ENCODE measurements at places on chromosomes 4 and X. TPM values are rescaled to one million over a fixed set of nuclear protein-coding genes. Genes with fewer than 3 reads are reported as not detected.

ARAP2 gene
- 1.4 TPM for total RNA-seq

COX7B2 gene
- total RNA-seq = not detected

DNA sequence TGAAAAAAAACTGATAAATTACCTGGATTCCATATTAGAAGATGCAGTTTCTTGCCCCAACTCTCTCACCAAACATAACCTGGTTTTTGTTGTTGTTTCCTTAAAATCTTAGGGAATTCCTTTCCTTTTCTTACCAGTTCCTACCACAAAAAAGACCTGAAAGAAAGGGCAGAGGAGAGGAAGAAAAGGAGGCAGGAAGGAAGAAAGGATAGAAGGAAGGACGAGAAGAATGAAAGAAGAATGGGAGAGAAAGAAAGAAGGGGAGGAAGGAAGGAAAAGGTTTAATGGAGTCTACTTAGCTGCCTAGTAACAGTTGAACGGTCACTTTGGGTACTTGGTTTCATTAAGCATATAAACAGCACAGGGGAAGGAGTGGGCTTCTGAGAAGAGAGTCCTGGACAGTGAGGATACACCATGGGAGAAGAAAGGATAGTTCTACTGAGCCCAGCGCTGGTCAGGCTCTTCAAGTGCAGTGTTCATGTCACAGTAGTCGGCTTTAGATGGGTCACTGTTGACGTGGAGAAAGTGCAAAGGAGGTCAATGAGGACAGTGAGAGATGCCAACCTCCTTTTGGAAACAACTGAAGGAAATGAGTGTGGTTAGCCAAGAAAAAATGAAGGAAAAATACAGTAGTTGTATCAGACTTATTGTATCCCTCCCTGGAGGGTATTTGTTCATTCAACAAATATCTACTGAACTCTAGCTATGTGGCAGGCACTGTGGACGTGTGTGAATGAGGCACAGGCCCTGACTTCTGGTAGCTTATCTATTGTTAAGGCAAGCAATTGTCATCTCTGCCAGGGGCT is 1.1 kb upstream of the CHIC2 start:
- no peaks in the 10 kb centered on the region for H3K36me3 ChIP-seq
- no peaks in the 10 kb centered on the region for H3K27me3 ChIP-seq
- peaks cover 52% of the 10 kb centered on the region for H3K4me1 ChIP-seq

DNA sequence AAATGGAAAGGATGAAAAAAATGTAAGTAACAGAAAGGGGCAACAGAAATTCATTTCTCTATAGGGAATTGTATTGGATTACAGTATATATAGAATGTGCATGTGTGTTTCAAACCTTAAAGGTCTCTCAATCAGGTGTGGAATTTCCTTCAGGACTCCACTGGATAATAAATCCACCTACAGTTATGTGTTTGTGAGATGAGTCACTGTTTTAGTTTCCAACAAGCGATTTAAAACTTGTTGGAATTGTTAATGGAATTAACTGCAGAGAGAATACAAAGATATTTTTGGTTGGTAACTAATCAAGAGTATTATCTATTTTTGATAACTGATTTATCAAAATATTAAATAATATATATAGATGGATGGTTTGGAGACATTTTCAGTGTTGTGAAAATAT is 32.8 kb downstream of the CEP44 start:
- no peak overlapping the region for H3K4me3 ChIP-seq
- DNase-seq = no peak
- H3K4me1 ChIP-seq = peaks cover 10% of the 10 kb centered on the region
- no peak overlapping the region for H3K27ac ChIP-seq
- H3K27me3 ChIP-seq = no peaks in the 10 kb centered on the region

DNA sequence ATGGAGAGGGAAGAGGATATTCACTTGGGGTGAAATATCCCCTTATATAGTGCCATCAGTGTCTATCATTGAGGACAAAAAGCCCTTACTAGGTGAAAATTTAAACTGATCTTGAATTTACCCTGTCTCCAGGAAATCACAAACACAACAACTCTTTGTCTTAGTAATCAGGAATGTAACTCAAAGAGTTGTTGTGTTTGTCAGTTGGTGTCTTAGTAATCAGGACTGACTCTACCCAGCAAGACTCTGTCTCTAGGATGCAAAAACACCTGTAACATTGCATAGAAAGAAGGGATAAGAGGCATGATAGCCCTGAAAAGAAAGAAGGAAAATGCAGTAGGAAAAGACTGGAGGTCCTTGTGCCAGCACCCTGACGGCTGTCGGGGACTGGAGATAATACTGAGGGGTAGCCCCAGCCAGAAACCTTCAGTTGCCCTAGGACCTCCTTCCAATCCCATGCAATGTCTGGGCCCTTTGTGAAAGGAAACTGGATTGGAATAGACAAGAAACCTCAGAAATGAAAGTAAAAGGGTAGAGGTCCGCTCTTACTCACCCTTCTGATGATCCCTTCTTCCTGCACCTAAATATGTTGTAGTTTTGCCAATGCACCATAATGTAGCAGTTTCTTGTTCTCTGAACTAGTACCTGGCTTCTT is 45.3 kb downstream of the HMGB2 start:
- H3K4me3 ChIP-seq = no peak overlapping the region
- H3K27me3 ChIP-seq = no peaks in the 10 kb centered on the region
- H3K27ac ChIP-seq = no peak overlapping the region
- no peak for DNase-seq

GRCh38 chrX:107734646-107735045 is 40.9 kb downstream of the TSC22D3 start:
- no peak overlapping the region for H3K27ac ChIP-seq
- peaks cover 56% of the 10 kb centered on the region for H3K4me1 ChIP-seq
- H3K36me3 ChIP-seq = no peaks in the 10 kb centered on the region
- H3K4me3 ChIP-seq = no peak overlapping the region
- DNase-seq = no peak

- H3K27ac ChIP-seq = no peak overlapping the region
- H3K4me1 ChIP-seq = no peaks in the 10 kb centered on the region
- peaks cover 27% of the 10 kb centered on the region for H3K27me3 ChIP-seq
- H3K4me3 ChIP-seq = no peak overlapping the region
Measured at GRCh38 chr4:15799701-15800100, 21.6 kb downstream of the CD38 start.

DNA sequence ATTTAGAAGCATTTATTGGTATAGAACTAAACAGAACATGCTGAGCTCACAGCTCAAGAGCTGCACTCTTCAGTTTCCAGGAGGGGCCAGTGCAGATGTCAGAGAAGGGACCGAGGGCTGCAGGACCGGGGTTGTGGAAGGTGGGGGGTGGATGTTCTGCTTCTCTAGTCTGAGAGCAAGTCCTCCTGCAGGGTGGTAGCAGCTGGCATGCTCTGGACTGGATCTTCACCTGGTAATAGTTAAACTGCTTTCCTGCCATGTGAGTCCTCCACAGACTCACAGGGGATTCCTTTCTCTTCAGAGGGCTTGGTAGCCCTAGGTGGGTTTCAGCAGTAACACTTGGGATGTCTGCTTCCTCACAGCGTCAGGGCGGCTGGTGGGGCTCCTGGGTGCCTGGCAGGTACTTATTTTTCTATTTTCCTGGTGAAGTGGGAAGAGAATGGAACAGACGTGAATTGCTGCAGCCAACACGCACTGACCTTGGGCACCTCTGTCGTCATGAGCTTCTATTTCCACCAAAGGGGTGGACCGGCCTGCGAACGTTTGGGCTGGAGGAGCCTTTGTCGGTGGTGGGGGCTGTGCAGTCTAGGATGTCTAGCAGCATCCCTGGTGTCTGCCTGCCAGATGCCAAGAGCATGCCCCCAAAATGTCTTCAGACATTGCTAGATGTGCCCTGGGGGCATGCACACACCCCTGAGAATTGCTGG is 2.5 kb downstream of the MAEA start:
- H3K4me1 ChIP-seq = peaks cover 56% of the 10 kb centered on the region
- peak overlapping the region; percentile 77 for H3K27ac ChIP-seq
- H3K36me3 ChIP-seq = no peaks in the 10 kb centered on the region
- DNase-seq = no peak
- H3K4me3 ChIP-seq = no peak overlapping the region

- peaks cover 24% of the 10 kb centered on the region for H3K27me3 ChIP-seq
- H3K4me1 ChIP-seq = no peaks in the 10 kb centered on the region
- H3K4me3 ChIP-seq = no peak overlapping the region
- H3K27ac ChIP-seq = no peak overlapping the region
- no peak for DNase-seq
- no peaks in the 10 kb centered on the region for H3K36me3 ChIP-seq
Measured at GRCh38 chr4:17657849-17658248, 43.4 kb downstream of the MED28 start.

GRCh38 chr4:1337376-1337831 is 9.6 kb upstream of the UVSSA start:
- H3K27me3 ChIP-seq = no peaks in the 10 kb centered on the region
- peaks cover 44% of the 10 kb centered on the region for H3K36me3 ChIP-seq
- H3K4me1 ChIP-seq = peaks cover 13% of the 10 kb centered on the region
- H3K4me3 ChIP-seq = no peak overlapping the region
- H3K27ac ChIP-seq = peak overlapping the region; percentile 62

DNA sequence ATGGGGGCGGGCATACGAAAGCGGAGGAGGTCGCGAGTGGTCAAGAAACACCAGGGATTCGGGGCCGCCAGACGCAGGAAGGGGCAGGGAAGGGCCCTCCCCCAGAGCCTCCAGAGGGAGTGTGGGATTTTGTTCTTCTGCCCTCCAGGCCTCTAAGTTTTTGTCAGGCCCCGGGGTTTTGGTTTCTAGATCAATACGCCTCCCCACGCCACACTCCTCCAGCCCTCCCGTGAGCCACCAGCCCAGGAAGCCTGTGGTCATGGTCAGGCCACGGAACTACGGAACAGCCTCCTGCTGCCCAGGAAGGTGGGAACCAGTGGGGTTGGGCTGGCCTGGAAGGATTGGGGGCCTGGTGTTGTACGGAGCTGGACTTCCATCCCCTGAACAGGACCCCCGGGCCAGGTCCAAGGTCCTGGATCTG is 38.4 kb downstream of the CPLX1 start:
- peaks cover 7% of the 10 kb centered on the region for H3K27me3 ChIP-seq
- no peak for DNase-seq
- no peak overlapping the region for H3K27ac ChIP-seq
- no peak overlapping the region for H3K4me3 ChIP-seq
- no peaks in the 10 kb centered on the region for H3K36me3 ChIP-seq

- peaks cover 26% of the 10 kb centered on the region for H3K4me1 ChIP-seq
- H3K27me3 ChIP-seq = no peaks in the 10 kb centered on the region
- no peak for DNase-seq
- H3K4me3 ChIP-seq = peak overlapping the region; percentile 80
- no peaks in the 10 kb centered on the region for H3K36me3 ChIP-seq
Measured at GRCh38 chrX:140766024-140766611, 56.6 kb downstream of the LINC00632 start.

- DNase-seq = no peak
- H3K36me3 ChIP-seq = peaks cover 1% of the 10 kb centered on the region
- peaks cover 28% of the 10 kb centered on the region for H3K4me1 ChIP-seq
- H3K27ac ChIP-seq = no peak overlapping the region
- H3K4me3 ChIP-seq = no peak overlapping the region
Measured at GRCh38 chr4:78661086-78661690, 109.6 kb downstream of the ANXA3 start.

DNA sequence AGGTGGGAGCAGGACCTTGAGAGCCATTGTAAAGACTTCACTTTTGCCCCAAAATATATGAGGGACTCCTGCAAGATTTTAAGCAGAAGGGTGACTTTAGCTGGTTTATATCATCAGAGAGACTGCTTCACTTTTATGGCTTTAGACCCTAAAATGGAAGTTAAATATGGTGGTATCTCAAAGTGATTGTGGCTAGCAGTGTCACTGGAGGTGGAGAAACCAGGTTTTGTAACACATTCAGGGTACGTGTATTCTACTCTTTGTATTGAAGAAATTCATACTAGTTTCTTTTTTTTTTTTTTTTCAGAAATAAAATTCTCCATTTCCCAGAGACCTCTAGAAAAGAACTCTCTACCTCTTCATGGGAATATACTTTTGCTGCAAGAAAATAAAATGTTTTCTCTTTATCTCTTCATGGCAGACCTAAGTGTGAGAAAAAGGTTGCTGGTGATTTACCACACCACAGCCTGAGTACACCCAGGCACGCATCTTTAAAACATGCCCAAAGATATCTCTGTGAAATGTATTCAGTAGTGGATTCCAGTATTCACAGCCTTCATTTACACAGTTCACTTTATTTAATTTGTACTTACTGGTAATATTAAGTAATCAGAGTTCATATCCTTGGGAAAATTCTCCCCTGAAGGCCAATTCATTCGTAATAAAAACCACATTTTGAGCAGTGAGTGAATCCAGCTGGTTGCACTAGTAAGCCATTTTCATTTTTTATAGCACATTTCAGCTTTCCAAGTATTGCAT is 74.3 kb upstream of the GUCY1A1 start:
- H3K4me1 ChIP-seq = peaks cover 33% of the 10 kb centered on the region
- no peaks in the 10 kb centered on the region for H3K27me3 ChIP-seq
- DNase-seq = no peak
- no peak overlapping the region for H3K4me3 ChIP-seq

DNA sequence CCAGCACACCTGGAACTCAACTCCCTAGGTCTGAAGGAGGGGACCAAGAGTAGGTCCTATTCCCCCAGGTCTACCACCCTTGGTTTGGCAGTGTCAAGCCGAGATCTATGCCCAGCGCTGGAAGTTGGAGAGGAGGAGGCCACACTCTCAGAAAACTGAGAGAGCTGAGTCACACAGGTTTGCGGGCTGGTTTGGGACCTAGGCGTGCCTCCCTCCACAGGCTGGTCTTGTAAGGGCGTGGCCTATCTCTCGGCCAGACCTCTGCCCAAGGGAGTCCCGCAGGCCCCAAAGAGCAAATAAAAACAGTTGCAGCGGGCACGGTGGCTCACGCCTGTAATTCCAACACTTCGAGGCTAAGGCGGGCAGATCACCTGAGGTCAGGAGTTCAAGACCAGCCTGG is 52.9 kb upstream of the INTU start:
- no peaks in the 10 kb centered on the region for H3K36me3 ChIP-seq
- no peak overlapping the region for H3K27ac ChIP-seq
- H3K4me1 ChIP-seq = peaks cover 4% of the 10 kb centered on the region
- no peak overlapping the region for H3K4me3 ChIP-seq
- DNase-seq = no peak

GRCh38 chr4:139823746-139824145 is 158.1 kb downstream of the MGST2 start:
- no peak for DNase-seq
- H3K36me3 ChIP-seq = no peaks in the 10 kb centered on the region
- H3K4me3 ChIP-seq = no peak overlapping the region
- no peaks in the 10 kb centered on the region for H3K4me1 ChIP-seq
- no peak overlapping the region for H3K27ac ChIP-seq

DNA sequence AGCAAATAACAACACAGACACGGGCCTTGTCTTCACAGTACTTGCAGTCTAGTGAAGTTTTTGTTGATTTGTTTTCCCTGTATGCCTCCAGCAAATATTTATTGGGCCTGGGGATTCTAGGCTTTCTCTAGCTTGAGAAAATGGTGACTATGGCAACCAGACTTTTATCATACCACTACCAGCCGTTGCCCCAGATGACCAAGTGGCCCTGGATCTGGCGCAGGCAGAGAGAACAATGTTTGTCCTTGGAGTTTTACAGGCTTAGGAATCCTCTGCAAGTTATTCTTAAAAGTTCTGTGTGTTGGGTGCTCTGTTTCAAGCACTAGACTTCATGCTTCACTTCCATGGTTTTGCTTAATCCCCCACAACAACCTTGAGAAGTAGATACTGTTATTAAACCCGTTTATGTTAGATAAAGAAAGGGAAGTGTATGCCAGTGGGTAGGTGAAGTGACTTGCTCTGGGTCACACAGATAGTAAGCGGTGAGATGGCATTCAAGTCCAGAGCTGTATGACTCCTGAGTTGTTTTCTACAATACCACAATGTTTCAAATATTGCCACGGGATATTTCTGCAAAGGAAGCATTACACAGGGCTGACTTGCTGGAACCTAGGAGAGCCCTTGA is 94.6 kb downstream of the AKAP4 start:
- H3K27me3 ChIP-seq = no peaks in the 10 kb centered on the region
- no peak for DNase-seq
- no peak overlapping the region for H3K27ac ChIP-seq
- no peaks in the 10 kb centered on the region for H3K4me1 ChIP-seq
- H3K36me3 ChIP-seq = no peaks in the 10 kb centered on the region
